EL (cell line): ENCODE measurements at places on chromosomes 1 and 21.

DNA sequence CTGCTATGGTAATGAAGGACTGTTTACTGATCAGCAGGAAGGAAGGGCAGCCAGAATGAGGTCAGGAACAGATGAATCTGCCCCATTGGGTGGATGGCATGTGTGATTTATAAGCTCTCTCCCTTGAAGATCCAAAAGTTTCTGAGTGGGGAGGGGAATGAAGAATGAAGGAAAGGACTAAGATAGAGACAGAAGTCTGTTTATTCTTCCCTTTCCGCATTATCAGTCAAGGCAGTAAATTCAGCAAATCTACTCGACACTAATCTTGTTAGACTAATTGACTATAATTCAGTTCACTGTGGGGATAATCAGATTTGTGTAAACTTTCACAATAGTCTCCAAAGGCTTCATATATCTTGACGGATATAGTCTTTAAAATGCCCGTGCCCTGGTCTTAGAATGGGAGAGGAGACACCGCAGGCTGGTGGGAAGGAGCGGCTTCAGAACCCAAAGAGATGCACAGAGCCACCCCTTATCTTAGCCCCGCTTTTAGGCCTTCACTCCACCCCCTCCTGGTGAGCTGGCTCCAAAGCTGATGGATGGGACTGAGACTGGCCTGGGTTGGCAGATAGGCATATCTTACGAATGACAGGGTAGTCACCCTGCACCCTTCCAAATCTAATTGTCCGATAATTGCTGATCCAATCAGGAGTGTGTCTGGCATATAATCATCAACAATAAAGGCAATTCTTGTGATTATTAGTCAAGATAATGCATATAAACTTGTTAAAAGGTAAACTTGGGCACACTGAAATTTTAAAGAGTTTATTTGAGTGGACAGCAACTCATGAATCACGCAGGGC, 76.0 kb upstream of the PPM1J start:
- no peak for DNase-seq

GRCh38 chr1:27575840-27576331, 28.1 kb downstream of the AHDC1 start:
- peak; percentile 65 for DNase-seq

- DNase-seq: no peak
Observed at GRCh38 chr21:28480470-28480869, 512.2 kb downstream of the LTN1 start.

DNA sequence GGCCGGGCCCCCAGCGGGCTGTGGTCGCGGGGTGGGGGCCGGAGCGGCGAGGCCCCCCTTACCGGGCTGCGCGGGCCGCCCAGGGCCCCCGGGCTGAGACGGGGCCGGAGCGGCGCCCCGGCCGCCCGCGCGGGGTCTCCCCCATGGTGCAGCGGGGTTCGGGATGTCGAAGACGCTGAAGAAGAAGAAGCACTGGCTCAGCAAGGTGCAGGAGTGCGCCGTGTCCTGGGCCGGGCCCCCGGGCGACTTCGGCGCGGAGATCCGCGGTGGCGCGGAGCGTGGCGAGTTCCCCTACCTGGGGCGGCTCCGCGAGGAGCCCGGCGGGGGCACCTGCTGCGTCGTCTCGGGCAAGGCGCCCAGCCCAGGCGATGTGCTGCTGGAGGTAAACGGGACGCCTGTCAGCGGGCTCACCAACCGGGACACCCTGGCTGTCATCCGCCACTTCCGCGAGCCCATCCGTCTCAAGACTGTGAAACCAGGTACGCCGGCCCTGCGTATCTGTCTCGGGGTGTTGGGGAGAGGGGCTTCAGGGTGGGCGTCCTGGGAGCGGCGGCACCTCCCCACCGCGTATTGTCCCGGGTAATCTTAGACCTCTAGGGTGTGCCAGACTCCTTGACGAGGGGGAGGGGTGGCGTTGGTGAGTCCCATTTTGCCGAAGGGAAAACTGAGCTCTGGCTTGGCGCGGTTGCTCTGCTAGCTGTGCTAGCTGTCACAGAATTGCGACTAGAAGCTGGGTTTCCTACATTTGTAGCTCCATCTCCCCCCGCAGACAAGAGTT, 745 bp downstream of the MAGI3 start:
- peak; percentile 40 for DNase-seq

DNA sequence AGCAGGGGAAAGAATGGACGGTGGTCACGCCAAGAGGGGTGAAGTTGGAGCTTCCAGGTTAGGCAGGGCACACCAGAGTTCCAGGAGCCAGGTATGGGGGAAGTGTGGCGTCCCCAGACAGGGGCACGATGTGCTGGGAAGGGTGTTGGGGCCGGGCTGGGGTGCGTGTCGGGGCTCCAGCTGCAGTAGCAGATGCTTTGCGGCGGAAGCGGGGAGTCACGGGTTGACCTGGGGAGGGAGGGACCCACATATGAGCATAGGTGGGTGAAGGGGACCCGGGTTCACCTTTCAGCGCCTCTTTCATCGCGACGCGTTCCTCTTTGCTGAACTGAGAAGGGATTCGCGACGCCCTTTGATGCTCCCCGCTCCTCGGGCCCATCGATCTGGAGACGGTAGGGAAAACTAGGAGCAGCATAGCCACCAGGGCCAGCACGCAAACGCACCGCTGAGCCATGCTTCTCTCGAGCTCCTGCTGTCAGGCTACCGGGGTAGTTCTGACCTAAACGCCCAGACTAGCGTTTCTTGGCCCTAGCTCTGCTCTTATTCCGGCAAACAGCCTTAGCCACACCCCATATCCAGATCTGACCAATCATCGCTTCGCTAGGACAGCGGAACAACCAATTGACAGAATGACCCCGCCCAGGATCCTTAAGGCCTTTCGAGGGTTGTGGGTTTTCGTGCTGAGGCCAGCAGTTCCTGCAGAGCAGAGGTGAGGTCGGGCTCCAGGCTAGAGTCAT, at the start of gene PM20D1:
Gene PM20D1 (minus strand): TSS at position 514 of the 737 bp plus-strand sequence. CDS start 60 bp downstream, at position 454.
- no peak for DNase-seq

DNA sequence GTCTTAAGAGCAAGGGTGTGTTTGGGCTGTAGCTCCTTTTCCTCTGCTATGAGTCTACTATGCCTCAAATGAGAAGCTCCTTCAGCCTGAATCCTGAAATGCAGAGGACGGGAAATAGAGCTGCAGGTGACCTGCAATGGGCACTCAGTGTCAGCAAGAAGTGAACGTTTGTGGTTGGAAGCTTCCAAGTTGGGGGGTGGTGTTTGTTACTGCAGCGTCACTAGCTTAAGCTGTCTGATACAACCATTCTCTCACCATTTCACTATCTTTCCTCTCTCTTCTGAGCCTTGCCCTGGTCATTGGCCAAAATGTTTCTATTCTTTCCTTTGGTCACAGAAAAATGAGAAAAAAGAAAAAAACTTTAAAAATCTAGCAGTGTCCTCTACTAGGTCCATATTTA, 19.4 kb downstream of the TRIM67 start:
- no peak for DNase-seq

- no peak for DNase-seq
Observed at GRCh38 chr21:46051379-46051770, 46.5 kb upstream of the COL6A2 start.

GRCh38 chr1:84504580-84505492, 1.4 kb upstream of the SPATA1 start:
- DNase-seq: peak; percentile 68

GRCh38 chr1:203873094-203873493, 11.7 kb downstream of the SNRPE start:
- DNase-seq: no peak

DNA sequence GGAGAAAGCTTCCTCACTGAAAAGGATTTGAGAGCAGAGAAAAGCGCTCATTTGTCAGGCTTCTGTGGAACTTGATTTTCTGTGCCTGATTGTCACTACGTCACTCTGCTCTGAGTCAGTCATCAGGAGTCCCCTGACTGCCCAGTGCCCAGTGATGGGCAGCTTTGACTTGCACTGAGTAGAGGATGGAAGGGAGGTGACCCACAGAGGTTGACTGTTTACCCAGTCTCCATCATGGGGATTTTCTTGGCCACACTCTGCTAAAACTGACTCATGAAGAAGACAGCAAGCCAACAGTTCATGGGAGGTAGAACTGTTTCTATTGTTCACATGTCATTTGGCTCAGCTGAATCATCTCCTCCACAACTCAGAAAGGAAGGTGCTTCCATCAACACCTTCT, 82.1 kb upstream of the DUSP10 start:
- peak; percentile 38 for DNase-seq

- DNase-seq: no peak
Observed at GRCh38 chr1:151807131-151807530, 1.9 kb upstream of the LINGO4 start.

DNA sequence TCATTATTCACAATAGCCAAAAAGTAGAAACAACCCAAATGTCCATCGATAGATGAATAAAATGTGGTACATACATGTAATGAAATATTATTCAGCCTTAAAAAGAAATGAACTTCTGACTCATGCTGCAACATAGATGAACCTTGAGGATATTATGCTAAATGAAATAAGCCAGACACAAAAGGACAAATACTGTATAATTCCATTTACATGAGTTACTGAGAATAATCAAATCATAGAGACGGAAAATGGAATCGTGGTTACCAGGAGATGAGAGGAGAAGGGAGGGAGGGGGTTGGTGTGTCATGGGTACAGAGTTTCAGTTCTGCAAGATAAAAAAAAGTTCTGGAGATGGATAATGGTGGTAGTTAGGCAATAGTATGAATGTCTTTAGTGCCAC, 184.1 kb downstream of the PSMG1 start:
- no peak for DNase-seq

DNA sequence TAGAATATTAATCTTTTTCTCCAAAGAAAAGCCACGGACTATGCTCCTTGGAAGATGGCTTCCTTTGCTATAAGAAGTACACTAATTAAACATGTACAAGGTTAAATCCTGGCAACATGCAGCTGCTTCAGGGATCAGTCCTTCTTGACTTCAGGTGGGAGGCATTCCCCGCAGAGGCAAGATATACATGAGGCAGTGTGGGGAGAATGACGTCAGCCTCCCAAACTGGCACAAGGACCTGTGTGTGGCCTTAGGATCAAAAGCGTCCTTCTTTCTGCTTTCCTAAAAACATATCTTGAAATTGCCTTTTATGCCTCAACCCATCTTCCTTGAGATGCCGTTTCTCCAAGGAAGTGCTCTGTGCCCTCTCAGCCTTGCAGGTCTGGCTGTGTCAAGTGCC, 90.3 kb downstream of the WLS start:
- DNase-seq: no peak

DNA sequence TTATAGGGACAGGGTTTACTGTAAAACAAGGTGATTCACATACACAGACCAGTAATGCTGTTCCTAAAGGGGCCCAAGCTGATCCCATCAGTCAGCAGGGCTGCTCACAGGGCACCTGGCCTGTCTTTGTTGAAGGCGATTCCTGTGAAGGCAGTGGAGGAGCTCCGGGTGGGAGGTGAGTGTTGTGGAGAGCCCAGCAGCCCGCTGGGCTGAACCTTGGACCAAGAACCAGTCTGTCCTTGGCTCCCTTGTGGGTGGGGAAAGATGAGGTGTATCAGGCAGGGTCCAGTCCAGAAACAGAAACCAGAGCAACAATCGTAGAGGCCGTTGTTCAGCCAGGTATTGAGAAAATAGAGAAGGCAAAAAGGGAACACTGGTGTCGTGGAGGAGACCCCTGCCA, 12.5 kb downstream of the PDXK start:
- DNase-seq: no peak

DNA sequence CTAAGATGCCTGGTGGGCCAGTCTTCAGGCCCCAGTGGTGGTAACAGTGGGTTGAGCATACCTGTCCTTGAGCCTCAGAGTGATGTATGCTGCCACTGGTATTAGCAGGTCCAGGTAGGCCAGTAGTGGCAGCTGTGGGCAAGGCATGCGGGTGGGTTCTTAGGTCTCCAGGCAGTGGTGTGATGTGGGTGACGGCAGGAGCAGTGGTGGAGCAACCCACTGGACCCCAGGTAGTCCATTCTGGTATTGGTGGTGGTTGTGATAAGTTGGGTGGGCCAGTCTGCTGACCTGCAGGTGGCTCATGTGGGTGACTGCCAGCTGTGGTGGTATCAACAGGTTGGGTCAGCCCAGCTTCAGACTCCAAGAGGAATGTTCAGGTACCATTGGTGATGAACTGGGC, 165.0 kb upstream of the GORAB start:
- DNase-seq: no peak

DNA sequence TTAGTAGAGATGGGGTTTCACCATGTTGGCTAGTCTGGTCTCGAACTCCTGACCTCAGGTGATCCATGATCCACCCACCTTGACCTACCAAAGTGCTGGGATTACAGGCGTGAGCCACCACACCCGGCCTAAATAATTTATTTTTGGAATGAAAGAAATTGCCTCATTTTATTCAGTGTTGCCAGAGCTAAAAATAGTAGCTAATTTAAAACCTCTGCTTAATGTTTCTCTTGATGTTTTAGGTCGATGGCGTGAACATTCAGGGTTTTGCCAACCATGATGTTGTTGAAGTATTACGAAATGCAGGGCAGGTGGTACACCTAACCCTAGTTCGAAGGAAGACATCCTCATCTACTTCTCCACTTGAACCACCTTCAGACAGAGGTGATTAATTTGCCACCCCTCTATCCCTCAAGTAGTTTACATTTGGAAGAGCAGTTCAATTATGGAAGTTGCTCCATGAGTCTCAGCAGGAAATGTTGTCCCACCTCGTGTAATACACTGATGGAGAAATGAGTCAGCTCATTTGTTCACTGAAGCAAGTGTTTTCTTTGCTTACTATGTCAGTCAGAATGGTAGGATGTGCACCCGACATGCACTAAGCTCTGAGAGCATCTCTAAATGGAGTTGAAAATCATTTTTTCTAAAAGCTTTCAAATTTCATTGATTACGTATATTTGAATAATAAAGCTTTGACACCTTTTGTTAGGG, 54.9 kb downstream of the PATJ start:
- DNase-seq: no peak

DNA sequence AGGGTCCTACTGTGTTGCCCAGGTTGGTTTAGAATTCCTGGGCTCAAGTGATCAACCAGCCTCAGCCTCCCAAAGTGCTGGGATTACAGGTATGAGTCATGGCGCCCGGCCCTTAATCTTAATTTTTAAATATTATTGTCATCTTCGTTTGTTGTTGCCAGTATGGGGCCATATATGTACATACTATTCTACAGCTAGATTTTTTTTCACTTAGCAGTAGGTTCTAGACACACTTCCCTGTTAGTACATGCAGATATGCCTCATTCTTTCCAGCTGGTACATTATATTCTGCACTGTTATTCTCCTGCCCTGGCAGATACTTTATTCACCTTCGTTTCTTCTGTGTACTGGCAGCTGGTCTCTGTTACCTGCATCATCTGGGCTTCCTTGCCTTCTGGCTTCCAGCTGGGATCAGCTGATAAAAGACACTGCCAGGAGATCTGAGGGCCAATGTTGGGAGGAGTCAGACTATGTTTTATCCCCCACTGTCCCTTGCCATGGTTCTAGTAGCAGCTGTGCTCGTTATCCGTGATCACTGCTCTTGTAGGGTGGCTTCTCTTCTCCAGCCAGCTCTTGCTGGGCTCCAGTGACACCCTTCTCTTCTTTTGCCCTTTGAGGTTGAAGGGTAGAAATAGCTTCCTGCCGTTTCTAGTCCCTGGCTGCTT, 24.7 kb downstream of the ST3GAL3 start:
- DNase-seq: no peak
